ENCODE measurements at places on chromosomes 6 and 20. TPM values are rescaled to one million over a fixed set of nuclear protein-coding genes. Genes with fewer than 3 reads are reported as not detected.

Gene TCP11
- total RNA-seq: 1.3 TPM

Gene OR2H1
- not detected for total RNA-seq

Gene PRDM1
- total RNA-seq: 5.7 TPM

Gene SLC18B1
- total RNA-seq: 39.7 TPM

Gene SLC22A1
- total RNA-seq: 3.7 TPM

Gene ZC2HC1B
- not detected for total RNA-seq

Gene FNDC11
- not detected for total RNA-seq

Gene UNC5CL
- 1.6 TPM for total RNA-seq

Gene RIPOR2
- total RNA-seq: 29.3 TPM

Gene SLC22A2
- total RNA-seq: not detected

Gene HCRTR2
- 0.78 TPM for total RNA-seq

Gene DEFB116
- total RNA-seq: not detected

Gene SRC
- 26.7 TPM for total RNA-seq

Gene GPR6
- 3.3 TPM for total RNA-seq

Gene NKX2-4
- total RNA-seq: 0.29 TPM

Gene IL17A
- total RNA-seq: not detected

Gene FOXQ1
- total RNA-seq: 5.7 TPM

Gene DDO
- 3.7 TPM for total RNA-seq

Gene PRICKLE4
- total RNA-seq: 1.4 TPM

Gene OR2H2
- total RNA-seq: not detected

Gene EYA4
- 3.4 TPM for total RNA-seq

Gene ZFP64
- 14.5 TPM for total RNA-seq

Gene TINAG
- total RNA-seq: 0.98 TPM

Gene OPRM1
- total RNA-seq: 32.0 TPM

Gene CALHM6
- total RNA-seq: 1.5 TPM

Gene PHACTR1
- 118 TPM for total RNA-seq

Gene DDX43
- total RNA-seq: not detected

Gene SCRT2
- 1.1 TPM for total RNA-seq

Gene SOBP
- total RNA-seq: 59.7 TPM

Gene HLA-DQB1
- total RNA-seq: 10.5 TPM

Gene TMC2
- total RNA-seq: 1.5 TPM

Gene VWA7
- total RNA-seq: 10.1 TPM

Gene KHDC1
- 14.2 TPM for total RNA-seq

Gene DACT2
- total RNA-seq: 4.4 TPM

Gene APOM
- total RNA-seq: 2.1 TPM

Gene MOG
- 194 TPM for total RNA-seq

Gene PLEKHG1
- total RNA-seq: 17.0 TPM

Gene PSMB9
- total RNA-seq: 21.6 TPM

Gene EPHA7
- total RNA-seq: 16.2 TPM

Gene CD93
- total RNA-seq: 17.4 TPM

Gene LTA
- total RNA-seq: 0.62 TPM

Gene DEK
- 57.1 TPM for total RNA-seq

Gene SLC17A1
- total RNA-seq: not detected

Gene RRP36
- 39.0 TPM for total RNA-seq

Gene NCOA6
- 38.3 TPM for total RNA-seq

Gene PI3
- total RNA-seq: not detected

Gene TMEM217
- total RNA-seq: 1.1 TPM

All from dorsolateral prefrontal cortex (tissue), 122 donors.